ENCODE measurements at places on chromosomes 1 and 21.
A peak's percentile ranks its signal among the peaks of the same experiment; 100 is the strongest.

DNA sequence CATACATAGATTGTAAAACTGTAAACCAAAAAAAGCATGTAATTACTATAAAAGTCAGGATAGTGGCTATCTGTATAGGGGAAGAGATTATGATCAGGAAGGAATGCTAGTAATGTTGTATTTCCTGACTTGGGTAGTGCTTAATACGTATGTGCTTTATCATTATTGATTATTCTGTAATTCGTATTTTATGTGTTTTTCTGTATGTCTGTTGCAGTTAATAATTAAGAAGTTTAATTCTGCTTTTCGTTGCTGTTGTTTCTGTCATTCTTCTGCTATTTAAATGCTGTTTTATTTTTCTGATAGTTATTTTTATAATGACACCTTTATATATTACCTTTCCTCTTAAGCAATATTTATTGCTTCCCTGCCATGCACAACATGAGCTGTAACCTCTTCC, 29.3 kb upstream of the TRIM33 start:
- DNase-seq, result no peak

DNA sequence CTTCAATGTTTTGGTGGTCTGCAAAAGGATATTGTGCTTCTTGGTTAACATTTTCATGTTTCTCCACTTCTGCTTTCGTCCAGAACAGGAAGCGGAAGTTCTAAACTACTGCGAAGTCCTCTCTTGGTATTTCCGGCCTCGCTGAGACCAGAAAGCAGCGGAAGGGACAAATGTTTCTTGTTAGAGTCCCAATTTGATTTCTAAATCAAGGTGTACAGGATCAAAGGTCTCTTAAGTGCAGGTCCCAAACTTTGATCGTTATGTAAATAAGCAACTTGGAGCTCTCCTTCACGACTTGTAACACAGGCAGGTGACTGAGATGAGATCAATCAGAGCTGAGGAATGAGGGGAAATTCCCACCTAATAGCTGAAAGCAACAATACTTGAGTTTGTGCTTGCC, 40.1 kb upstream of the HMCN1 start:
- peak; percentile 58 for DNase-seq

- no peak for DNase-seq
Measured at GRCh38 chr1:16111771-16112595, 38.5 kb upstream of the FAM131C start.

DNA sequence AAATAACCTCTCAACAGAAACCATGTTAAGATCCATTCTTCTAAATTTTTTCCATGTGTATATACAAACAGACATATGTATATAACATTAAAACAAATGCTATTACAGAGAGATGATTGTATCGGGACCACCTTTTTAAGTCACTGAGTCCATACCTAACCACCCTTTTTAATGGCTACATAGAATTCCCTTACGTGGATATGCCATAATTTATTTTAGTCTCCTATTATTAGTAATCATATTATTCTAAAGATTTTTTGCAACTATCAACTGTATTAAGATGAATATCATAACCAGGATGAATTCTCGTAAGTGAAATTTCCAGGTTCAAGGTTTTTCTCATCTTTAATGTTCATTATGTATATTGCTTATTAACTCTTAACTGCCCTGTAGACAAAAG, 259.7 kb downstream of the HHAT start:
- DNase-seq, result no peak

GRCh38 chr1:224495866-224496265, 61.3 kb upstream of the WDR26 start:
- DNase-seq, result no peak

Measured in KG1 (cell line).